Activated effector memory CD4-positive, alpha-beta T cell treated with anti-CD3 and anti-CD28 coated beads, Interleukin-2, amount 50 U/mL, for 16 hours (primary cell): ENCODE measurements at places on chromosomes 5 and 9.

DNA sequence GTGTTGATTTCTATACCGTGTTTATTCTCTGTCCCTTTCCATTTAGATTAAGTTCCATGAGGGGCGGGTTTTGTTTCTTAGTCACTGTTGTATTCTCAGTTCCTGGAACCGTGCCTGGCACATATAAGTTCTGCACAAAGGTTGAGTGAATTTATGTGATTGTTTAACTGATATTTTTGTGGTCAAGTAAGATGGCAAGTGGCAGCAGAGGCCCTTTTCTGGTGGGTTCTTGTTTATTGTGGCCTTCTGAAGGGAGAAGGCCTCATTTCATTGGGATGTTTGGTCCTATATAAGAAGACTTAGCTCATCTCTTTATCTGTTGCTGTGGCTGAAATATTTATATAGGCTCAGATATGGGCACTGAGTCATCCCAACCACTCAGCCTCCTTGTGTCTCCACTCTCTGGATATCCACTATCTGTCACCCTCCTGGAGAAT, 262.5 kb downstream of the PSAT1 start:
- DNase-seq = no peak

DNA sequence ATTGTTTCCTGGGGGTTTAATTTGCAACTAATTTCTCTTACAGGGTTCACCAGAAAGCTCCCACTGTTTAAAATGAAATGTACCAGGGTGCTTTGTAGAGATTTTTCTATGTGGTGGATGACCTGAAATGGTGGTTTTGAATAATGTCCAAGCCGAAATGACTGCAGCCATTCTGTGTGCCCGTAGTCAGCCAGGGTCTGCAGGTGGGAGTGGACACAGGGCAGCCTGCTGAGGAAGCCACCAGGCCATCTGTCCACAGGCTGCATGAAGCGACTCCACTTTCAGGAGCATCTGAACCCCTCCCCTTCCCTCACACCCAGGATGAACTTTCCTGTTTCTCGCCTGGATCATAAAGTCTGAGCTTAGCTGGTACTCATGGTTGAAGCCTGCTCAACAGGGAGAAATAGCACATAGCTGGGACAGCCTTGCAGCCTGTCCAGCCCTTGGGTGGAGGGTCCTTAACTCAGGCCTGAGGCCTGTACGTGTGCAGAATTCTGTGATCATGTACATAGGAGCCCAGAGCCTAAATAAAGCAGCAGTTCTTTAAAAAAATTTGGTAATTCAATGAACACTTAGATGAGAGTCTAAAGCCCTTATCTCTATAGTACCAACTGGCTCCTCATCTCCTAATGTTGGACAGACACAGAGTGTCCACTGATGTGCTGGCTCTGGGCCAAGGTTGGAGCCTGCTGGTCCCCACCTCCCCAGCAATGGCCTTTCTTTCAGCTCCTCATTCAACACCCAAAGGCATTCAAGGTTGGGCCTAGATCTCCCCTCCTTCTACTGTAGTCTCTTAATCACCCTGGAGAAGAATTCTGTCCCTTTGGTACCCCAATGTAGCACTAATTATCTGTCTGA, 72.8 kb downstream of the SHB start:
- no peak for DNase-seq

GRCh38 chr5:161513942-161514341, 32.6 kb downstream of the GABRB2 start:
- DNase-seq = no peak

GRCh38 chr5:39423331-39423751, 1.4 kb downstream of the DAB2 start:
- no peak for DNase-seq

DNA sequence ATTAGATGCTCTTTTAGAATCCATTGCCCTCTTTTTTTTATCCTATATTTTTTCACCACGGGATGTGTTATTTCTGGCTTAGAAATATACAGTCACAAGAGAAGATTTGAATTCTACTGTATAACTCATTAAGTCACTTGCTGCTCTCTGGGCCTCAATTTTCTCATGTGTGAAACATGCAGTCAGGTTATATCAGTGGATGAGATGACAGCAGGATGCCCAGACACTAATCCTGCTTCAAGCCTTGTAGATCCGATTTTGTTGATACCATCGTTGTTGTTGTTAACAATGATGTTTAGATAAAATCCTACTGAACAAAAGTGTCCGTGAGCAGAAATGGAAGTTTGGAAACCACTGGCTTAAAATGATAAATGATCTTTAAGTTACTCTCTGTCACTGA, 421.9 kb upstream of the DMAC1 start:
- DNase-seq = no peak

- no peak for DNase-seq
Measured at GRCh38 chr5:20276061-20276958, 288.3 kb upstream of the CDH18 start.

GRCh38 chr5:128341056-128341455, 197.0 kb downstream of the FBN2 start:
- no peak for DNase-seq

GRCh38 chr9:26216702-26217101, 538.5 kb upstream of the TUSC1 start:
- no peak for DNase-seq

GRCh38 chr5:146098047-146098446, 7.3 kb downstream of the PLAC8L1 start:
- DNase-seq = no peak

DNA sequence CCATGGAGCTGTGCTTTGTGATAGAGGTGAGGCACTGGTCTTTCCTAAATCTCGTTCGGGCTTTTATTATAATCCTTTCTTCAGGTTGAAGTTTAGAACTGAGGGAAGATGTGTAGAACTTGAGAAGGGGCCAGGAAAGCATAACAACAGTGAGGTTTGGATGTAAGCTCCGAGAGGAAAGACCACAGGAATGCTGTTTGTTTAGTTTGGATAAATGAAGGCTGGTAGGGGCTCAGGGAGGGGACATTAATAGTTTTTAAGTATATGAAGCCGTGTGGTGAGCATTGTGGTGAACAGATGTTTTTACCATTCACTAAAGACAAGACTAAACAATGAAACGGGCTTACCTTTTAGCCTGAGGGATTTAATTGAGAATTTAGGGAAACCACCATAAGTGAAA, 130.8 kb downstream of the ARHGAP26 start:
- no peak for DNase-seq

DNA sequence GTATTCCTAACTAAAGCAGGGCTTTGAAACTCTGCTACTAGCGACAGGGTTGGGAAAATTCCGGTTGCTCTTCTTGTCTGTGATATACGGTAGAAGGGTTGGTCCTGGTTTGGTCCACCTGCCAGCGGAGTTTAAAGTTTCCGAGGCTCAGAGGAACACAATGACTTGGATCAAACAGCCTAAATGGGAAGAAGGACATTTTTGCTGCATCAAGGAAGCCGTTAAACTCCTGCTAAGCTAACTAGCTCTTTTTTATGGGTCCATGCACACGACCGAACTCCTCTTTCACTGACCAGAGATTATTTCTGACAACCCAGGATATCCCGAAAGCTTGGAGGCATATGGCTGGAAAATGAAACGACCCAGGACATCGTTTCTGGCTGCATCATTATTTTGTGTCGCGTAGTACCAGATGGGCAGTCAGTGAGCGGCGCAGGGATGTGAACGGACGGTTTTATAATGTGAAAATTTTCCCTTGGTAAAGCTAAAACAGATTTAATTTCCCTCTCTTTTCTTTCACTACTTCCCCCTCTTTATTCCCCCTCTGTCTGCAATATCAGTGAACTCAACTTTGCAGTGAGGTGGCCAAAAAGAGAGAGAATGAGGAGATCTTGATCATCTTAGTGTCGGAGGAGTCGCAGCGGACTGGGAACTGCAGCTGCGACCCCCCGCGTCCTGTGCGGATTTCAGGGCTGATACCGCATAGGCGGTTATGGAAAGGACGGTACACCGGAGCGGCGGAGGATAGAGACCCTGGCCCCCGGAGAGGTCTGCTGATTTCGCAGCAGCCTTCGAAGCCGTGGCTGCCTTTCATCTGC, at the start of gene LURAP1L:
LURAP1L (plus strand) TSS at position 160 of the 818 bp plus-strand sequence. CDS start 696 bp downstream, outside the sequence.
- DNase-seq = no peak

DNA sequence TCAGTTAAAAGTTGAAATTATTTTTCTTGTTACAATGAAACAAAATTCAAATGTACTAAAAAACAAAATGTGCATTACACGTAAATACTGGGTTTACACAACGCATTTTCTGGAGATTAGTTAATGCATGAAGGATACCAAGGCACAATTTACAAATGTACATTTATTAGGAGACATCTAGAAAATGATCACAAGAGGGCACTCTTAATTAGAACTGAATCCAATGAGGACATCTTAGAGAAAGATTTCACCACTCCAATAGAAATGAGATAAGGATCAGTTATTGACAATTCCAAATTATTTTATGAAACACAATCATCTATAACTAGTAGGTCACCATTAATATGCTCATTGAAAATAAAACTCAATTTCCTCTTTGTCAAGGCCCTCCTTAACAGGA, 36.6 kb upstream of the CDH12 start:
- no peak for DNase-seq

GRCh38 chr5:106522296-106522695, 1148.4 kb downstream of the EFNA5 start:
- no peak for DNase-seq

GRCh38 chr9:36192196-36192595, 1.5 kb downstream of the CLTA start:
- no peak for DNase-seq

GRCh38 chr5:146461319-146461718, 14.2 kb downstream of the TCERG1 start:
- no peak for DNase-seq

- no peak for DNase-seq
Measured at GRCh38 chr5:31758803-31759425, 120.0 kb downstream of the PDZD2 start.

- no peak for DNase-seq
Measured at GRCh38 chr9:109143881-109144562, 23.0 kb downstream of the FRRS1L start.

- no peak for DNase-seq
Measured at GRCh38 chr5:148688787-148689186, 34.5 kb upstream of the HTR4 start.

DNA sequence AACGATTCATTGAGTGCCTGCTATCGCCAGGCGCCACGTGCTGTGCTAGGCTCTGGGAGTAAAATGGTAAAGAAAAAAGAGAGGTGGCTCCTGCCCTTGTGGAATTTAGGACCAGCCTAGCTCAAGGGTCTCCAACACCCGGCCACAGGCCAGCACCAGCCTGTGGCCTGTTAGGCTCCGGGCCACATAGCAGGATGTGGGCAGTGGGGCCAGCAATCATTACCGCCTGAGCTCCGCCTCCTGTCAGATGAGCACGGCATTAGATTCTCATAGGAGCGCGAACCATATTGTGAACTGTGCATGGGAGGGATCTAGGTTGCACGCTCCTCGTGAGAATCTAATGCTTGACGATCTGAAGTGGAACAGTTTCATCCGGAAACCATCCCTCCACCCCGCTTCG, 1.5 kb downstream of the RMRP start:
- DNase-seq = peak; percentile 64

DNA sequence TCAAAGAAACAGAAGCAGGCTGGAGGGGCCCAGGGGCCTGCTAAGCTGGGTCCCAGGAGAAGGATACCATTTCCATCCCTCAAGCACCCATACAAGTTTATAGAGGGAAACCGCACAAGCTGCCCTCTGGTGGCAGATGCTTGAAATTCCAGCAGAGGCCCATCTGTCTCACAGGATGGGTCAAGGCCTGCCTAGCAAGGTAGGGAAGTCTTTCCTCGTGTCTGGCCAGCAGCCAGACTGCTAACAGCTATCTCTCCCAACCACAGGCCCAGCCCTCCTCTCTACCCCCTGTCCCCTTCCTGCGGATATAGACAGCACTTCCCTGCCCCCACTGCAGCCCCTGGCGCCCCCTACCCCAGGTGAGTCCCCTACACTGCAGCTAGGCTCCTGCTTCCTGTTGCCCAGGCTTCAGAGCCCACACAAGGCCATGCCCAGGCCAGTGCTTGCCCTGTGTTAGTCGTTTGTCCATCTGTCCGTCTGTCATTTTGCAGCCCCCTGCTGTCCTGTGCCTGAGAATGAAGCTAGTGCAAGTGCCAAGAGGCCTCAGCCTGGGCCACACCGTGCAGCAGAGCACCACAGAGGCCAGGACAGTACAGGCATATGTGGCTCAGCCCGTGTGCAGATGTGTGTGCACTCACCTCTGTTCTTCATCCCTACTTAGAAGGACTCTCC, 26.2 kb downstream of the TCF7 start:
- peak; percentile 85 for DNase-seq

DNA sequence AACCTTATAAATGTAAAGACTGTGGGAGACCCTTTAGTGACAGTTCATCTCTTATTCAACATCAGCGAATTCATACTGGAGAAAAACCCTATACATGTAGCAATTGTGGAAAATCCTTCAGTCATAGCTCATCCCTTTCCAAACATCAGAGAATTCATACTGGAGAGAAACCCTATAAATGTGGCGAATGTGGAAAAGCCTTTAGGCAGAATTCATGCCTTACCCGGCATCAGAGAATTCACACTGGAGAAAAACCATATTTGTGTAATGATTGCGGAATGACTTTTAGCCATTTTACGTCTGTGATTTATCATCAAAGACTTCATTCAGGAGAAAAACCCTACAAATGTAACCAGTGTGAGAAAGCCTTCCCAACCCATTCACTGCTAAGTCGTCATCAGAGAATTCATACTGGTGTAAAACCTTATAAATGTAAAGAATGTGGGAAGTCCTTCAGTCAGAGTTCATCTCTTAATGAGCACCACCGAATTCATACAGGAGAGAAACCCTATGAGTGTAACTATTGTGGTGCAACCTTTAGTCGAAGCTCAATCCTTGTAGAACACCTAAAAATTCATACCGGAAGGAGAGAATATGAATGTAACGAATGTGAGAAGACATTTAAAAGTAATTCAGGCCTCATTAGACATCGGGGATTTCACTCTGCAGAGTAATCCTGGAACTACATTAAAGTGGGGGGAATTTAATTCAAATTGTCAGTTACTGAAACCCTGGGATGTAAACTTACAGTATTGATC, 17.7 kb downstream of the ZNF483 start:
- no peak for DNase-seq

DNA sequence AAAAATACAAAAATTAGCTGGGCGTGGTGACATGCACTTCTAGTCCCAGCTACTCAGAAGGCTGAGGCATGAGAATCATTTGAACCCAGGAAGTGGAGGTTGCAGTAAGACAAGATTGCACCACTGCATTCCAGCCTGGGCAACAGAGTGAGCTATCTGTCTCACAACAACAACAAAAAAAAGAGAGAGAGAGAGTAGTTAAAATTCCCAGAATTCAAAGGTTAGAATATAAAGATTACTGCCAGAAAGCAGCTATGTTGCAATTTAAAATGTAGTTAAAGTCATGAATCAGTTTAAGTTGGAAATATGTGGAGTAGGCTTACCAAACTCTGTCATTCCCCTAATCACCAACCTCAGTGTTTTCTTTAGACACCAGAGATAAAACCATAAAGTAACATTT, 58.7 kb upstream of the SUSD1 start:
- DNase-seq = no peak

DNA sequence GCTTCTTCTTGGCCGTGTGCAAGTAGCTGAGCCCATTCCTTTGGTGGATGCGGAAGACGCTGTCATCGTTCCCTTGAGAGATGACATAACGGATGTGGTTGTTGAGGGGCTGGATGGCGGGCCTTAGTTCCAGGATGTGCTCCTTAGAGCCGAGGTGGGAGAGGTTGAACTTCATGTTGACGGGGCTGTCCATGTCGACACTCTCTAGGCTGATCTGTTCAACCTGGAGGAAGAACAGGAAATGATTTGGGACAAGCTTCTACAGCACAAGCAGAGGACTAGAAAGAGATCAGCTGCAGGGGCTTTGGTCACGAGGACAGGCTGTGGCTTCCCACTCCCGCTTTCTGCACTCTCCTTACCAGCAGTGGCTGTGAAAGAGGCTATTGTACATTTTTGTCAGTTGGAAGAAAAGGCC, 176.0 kb downstream of the SLC12A2 start:
- DNase-seq = no peak

- no peak for DNase-seq
Measured at GRCh38 chr9:31412081-31412480, 972.4 kb upstream of the ACO1 start.
